Stomach (tissue), 19 donors: ENCODE measurements at places on chromosomes 7 and 10. TPM values are rescaled to one million over a fixed set of nuclear protein-coding genes. Genes with fewer than 3 reads are reported as not detected.

- no peak overlapping the region for H3K27ac ChIP-seq
- no peak overlapping the region for H3K4me3 ChIP-seq
- H3K36me3 ChIP-seq = no peaks in the 10 kb centered on the region
Measured at GRCh38 chr10:34413214-34413613, 401.9 kb downstream of the PARD3 start.

DNA sequence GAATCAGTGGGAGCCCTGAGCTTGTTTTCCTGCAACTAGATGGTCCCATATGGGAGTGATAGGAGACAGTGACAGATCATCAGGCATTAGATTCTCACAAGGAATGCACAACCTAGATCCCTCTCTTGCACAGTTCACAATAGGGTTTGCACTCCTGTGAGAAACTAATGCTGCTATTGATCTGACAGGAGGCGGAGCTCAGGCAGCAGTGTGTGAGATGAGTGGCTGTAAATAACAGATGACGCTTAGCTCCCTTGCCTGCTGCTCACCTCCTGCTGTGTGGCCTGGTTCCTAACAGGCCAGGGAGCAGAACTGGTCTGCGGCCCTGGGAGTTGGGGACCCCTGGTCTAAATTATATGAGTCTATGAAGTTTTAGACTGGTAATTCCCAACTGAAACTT, 3.9 kb downstream of the MIOS start:
- peaks cover 24% of the 10 kb centered on the region for H3K4me1 ChIP-seq
- no peaks in the 10 kb centered on the region for H3K27me3 ChIP-seq
- H3K4me3 ChIP-seq = no peak overlapping the region
- no peak overlapping the region for H3K27ac ChIP-seq
- DNase-seq = no peak

DNA sequence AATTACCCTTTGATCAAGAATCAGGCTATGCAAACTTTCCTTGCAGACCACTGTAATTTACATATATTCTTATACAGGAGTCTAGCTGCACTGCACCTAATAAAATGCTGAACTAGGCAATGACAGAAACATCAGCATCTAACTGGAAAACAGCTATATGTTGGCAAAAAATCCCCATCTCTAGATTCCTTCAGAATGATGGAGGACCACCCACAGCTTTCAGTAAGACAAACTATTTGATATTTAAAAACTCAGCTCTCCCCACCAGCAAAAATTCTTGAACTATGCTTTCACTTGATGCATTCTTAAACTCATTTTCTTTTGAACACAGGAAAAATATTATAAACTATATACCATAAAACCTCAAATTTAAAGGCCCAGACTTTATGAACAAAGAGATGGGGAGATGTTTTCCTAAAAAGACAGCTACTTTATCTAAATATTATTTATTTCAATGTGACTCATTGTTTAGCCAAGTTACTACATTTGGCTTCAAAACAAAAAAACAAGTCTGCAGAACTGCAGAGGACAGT, 77.4 kb downstream of the SEMA3C start:
- H3K27me3 ChIP-seq = no peaks in the 10 kb centered on the region
- H3K4me3 ChIP-seq = no peak overlapping the region

GRCh38 chr7:3537210-3537875, 236.3 kb downstream of the SDK1 start:
- DNase-seq = no peak
- H3K4me3 ChIP-seq = no peak overlapping the region
- no peaks in the 10 kb centered on the region for H3K36me3 ChIP-seq
- no peak overlapping the region for H3K27ac ChIP-seq
- no peaks in the 10 kb centered on the region for H3K27me3 ChIP-seq

- DNase-seq = no peak
- no peaks in the 10 kb centered on the region for H3K27me3 ChIP-seq
- H3K36me3 ChIP-seq = no peaks in the 10 kb centered on the region
- H3K27ac ChIP-seq = no peak overlapping the region
- peaks cover 20% of the 10 kb centered on the region for H3K4me1 ChIP-seq
- H3K4me3 ChIP-seq = no peak overlapping the region
Measured at GRCh38 chr10:86595496-86595895, 58.9 kb upstream of the OPN4 start.

GRCh38 chr10:944034-944831, 12.7 kb upstream of the LARP4B start:
- H3K4me1 ChIP-seq = peaks cover 11% of the 10 kb centered on the region
- no peaks in the 10 kb centered on the region for H3K27me3 ChIP-seq
- H3K36me3 ChIP-seq = no peaks in the 10 kb centered on the region
- peak; percentile 70 for DNase-seq

Gene FAM237B
- not detected for polyA plus RNA-seq

Gene POLR3A
- 2.1 TPM for polyA plus RNA-seq
